ENCODE measurements at places on chromosomes 11 and 22. TPM values are rescaled to one million over a fixed set of nuclear protein-coding genes. Genes with fewer than 3 reads are reported as not detected.

ARHGEF17 gene
- total RNA-seq, result 105 TPM

OR52A1 gene
- total RNA-seq, result not detected

LGALS12 gene
- total RNA-seq, result not detected

PNPLA3 gene
- 3.0 TPM for total RNA-seq

RASD2 gene
- not detected for total RNA-seq

TCN1 gene
- total RNA-seq, result not detected

PLEKHB1 gene
- total RNA-seq, result 0.78 TPM

FGF19 gene
- total RNA-seq, result 0.13 TPM

SEPTIN3 gene
- total RNA-seq, result 0.42 TPM

WBP2NL gene
- total RNA-seq, result not detected

SGSM1 gene
- total RNA-seq, result not detected

CYP2D6 gene
- 1.4 TPM for total RNA-seq

CALCA gene
- total RNA-seq, result not detected

VSIG2 gene
- not detected for total RNA-seq

LDLRAD3 gene
- total RNA-seq, result 15.0 TPM

DDTL gene
- total RNA-seq, result not detected

C22orf42 gene
- total RNA-seq, result not detected

SMC1B gene
- not detected for total RNA-seq

BIRC3 gene
- total RNA-seq, result 1.0 TPM

TRIM34 gene
- 4.6 TPM for total RNA-seq

CST6 gene
- not detected for total RNA-seq

RTL10 gene
- 30.4 TPM for total RNA-seq

FLRT1 gene
- total RNA-seq, result 0.54 TPM

KRTAP5-11 gene
- total RNA-seq, result not detected

DGAT2 gene
- not detected for total RNA-seq

RASSF10 gene
- not detected for total RNA-seq

NFRKB gene
- 26.0 TPM for total RNA-seq

KRTAP5-7 gene
- not detected for total RNA-seq

LRRC56 gene
- total RNA-seq, result 3.7 TPM

PANX3 gene
- total RNA-seq, result not detected

All from osteocyte (in vitro differentiated cells).